ENCODE measurements at places on chromosomes 11 and 22. TPM values are rescaled to one million over a fixed set of nuclear protein-coding genes. Genes with fewer than 3 reads are reported as not detected.
A peak's percentile ranks its signal among the peaks of the same experiment; 100 is the strongest.

- DNase-seq = no peak
These were observed 4.3 kb downstream of the TBX1 start for GRCh38 chr22:19764636-19765476.

DNA sequence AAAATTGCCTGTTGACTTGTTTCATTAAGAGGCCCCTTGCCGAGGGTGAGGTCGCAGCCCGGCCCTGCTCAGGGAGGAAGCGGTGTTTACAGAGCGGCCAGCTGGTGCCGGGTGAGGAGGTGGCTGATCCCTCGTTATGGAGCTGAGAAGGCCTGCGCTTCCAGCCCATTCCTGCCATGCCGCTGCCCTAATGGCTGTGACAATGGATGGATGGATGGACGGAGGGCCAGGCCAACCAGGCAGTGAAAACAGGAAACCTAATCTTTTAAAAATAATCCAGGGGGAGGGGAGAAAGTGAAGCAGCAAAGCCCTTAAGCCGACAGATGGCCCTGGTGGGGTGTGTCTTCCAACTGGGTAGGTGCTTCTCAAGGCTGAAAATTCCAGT is 38.5 kb downstream of the BCR start:
- DNase-seq = peak; percentile 59

GRCh38 chr11:120546312-120547205 is 35.0 kb downstream of the GRIK4 start:
- peak; percentile 67 for DNase-seq

DNA sequence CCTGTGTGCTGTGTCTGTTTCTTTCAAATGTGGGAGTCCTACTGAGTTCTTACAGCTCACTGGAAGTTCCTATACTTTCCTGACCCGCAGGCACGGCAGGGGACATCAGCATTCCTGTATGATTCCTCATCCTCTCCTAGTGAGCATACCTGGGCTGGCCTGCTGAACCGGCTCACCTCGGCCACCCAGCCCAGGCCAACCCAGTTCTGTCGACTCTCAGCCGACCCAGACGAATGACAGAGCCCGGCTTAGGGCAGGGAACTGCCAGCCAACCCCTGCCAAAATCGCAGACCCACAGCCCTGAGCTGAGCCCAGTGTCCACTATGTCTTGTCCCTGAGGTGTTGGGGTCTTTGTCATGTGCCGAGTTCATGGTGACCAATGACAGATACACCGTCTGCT is 339.7 kb downstream of the BRD1 start:
- DNase-seq = no peak

Gene SEPTIN3
- 0.09 TPM for total RNA-seq

Gene DEFB131B
- total RNA-seq = not detected

DNA sequence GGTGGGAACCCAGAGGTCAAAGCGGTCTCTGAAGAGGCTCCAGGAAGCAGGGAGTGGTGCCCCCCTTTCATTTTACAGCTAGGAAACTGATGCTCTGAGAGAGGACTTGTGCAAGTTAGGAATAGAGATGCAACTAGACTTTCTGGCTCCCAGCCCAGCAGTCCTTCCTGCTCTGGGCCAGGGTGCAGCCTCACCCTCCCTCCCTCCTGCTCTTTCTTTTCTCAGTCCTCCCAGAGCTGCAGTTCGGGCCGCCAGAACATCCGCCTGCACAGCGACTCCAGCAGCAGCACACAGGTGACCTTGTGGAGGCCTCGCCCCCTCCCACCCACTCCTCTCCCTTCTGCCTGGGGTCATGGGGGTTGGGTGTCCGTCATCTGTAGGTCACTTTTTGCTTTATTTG is 51.5 kb downstream of the LHFPL7 start:
- peak; percentile 87 for DNase-seq

GRCh38 chr11:104892723-104893511 is 5.3 kb downstream of the CASP12 start:
- DNase-seq = no peak

Gene DBX1
- not detected for total RNA-seq

DNA sequence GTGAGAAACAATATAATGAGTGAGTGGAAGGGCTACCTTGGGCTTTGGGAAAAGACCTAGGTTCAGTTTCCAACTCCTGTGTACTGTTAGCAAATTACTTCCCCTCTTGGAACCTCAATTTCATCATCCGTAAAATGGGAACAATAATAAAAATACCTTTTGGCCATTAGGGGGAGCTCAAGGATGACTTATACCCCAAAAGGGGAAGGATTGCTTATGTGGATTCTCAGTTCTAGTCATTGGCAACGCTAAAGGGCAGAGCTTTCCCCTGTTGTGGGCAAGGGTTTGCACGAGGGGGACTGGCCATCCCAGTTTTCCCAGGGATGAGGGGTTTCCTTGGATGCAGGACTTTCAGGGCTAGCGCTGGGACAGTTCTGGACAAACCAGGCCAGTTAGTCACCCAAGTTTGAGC is 3.1 kb upstream of the COMMD9 start:
- DNase-seq = no peak

Gene SHISAL1
- 4.2 TPM for total RNA-seq

GRCh38 chr22:28714043-28714628 is 27.5 kb downstream of the CHEK2 start:
- no peak for DNase-seq

DNA sequence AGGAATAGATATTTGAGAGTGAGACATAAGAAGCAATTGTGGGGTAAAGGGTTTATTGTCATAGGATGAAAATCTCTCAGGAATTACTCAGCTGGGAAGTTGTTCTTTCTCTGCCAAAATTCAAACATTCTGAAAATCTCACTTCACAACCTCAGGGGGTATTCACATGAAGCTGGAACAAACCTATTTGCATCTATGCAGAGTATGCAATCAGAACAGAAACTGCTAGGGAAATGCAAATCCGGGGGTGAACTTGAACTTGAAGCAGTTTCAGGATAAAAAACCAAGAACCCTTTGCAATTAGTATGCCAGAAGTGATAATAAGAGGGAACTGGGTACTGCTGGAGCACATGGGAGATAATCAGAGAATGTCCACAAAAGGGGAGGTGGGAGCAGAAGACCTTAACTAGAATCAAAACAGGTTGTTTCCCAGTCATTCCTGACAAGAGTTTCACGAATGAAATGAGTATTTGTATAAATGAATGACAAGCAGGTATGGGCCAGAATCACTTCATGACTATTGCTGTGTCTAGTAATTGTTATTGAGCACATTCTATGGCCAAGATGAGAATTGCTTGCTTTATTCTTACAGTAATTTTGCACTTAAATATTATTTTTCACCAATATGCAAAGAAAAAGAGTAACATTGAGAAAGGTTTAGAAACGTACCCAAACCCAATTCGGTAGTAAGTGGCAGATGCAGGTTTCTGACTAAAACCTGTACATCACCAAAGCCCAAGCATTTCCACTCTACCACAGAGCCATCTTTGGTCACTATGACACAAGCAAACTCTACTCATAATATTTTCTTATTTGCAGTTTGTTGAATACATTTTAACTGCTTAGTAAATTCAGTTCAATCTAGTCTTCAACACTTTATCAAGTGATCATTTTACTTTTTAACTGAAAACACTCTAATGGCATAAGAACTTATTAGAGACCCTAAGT is 61.8 kb upstream of the UBASH3B start:
- no peak for DNase-seq

GRCh38 chr11:38723361-38723760 is 2125.3 kb upstream of the RAG2 start:
- DNase-seq = no peak

DNA sequence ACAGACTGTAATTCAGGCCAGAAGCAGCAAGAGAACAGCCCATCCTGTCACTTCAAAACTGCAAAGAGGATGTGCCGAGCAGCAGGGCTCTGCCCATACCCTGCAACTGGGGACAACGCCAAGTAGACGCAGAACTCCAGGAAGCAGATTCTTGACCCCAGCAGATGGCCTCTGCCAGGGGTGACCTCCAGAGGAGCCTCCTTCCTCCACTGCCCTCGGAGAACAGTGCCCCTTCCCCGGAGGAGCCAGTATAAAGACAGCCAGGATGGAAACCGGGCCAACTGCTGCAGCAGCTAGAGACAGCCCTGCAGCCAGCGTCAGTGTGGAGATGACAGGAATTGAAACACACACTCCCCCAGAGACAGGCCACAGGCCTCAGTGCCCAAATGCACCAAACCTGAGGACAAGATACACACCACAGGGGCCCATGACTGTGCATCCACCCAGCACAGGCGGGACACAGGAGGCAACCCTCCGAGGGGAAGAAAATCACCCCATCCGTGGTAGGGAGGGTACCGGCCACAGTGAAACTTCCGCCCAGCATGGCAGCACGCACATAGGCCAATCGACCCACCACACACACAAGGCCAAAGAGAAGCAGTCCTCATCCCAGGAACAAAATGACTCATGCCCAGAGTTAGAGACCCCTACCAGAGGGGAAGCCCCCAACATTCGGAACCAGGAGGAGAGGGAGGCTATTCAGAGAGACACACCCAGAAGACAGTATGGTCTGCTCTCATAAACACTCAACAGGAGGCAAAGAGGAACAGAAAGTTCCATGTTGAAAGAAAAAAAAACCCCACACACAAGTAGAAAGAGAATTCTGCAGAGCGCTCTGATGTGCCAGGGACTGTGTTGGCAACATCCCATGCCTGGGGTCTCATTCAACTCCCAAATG is 5.6 kb downstream of the AHNAK start:
- DNase-seq = peak; percentile 47

DNA sequence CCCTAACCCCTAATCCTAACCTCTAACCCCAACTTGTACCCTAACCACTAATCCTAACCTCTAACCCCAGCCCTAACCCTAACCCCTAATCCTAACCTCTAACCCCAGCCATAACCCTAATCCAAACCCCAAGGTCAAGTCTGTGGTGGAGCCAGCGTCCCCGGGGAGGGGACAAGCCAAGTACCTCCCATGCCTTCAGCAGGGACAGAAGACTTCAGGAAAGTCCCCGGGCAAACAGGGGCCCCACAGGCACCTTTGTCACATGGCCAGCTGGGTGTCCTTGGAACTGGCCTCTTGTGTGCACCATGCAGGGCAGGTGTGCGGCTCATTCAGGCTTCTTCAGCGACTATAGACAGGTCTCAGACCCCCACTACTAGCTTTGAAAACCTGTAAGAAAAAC is 555.8 kb downstream of the BRD1 start:
- no peak for DNase-seq

- DNase-seq = no peak
These were observed 2.9 kb downstream of the NF2 start for GRCh38 chr22:29606320-29606719.
